ENCODE measurements at places on chromosomes 13 and 19.

DNA sequence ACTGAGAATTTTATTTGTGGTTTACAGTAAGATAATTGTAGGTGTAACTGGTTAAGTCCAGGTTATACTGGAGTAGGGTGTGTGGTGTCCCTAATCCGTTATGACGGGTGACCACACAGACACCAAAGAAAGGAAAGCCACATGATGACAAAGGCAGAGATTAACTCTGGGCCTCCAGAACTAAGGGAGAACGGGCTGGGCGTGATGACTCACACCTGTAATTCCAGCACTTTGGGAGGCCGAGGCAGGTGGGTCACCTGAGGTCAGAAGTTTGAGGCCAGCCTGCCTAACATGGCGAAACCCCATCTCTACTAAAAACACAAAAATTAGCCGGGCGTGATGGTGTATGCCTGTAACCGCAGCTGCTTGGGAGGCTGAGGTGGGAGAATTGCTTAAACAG lies 10.2 kb upstream of the FUT2 start:
- DNase-seq: no peak

DNA sequence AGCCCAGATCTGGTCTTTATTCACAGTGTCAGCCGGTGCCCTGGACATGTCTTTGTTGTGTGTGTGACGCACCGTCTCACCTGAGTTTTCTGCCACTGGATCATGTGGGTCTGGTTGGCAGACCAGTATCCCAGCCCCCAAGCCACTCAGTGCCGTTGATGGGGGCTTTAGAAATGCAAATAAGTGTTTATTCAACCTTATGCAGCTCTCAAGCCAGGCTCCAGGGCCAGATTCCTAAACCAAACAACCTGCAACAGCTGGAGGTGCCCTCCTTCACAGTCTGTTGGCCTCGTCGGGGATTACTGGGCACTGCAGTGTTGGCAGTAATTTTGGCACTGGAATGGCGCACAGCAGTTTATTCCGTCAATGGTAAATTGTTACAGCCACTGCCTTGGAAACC lies 21.6 kb downstream of the FAM124A start:
- DNase-seq: no peak

- no peak for DNase-seq
These were observed 906.3 kb downstream of the PCDH9 start for GRCh38 chr13:66323745-66324347.

DNA sequence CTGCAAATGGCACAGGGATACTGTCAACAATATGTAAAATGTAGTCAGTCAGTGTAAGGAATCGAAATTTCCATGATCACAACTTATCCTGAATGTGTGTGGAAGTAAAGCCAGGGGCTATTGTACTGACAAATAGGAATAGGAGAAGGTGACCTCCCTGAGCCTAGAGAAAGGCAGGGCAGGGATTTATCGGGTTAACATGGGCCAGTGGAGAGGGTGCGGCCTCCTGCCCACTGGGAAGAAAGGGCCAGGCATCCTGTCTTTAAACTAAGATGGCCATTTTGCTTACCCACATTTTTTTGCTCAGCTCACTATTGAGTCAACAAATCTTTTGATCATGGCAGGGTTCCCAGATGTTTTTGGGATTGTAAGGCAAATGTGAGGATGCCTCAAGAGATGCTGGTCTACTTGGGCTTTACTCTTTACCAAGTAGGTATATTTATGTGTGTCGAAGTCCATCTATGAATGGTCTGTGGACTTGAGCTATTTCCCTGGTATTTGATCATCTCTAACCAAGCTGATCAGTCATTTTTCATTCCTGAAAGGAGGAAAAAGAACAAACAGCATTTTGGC lies 116.6 kb upstream of the RNF113B start:
- peak; percentile 33 for DNase-seq

GRCh38 chr13:59641261-59641660 lies 522.5 kb downstream of the DIAPH3 start:
- DNase-seq: no peak

GRCh38 chr13:48234566-48235340 lies 1.7 kb downstream of the ITM2B start:
- no peak for DNase-seq

- DNase-seq: no peak
These were observed 129.2 kb downstream of the PAN3 start for GRCh38 chr13:28267497-28267896.

DNA sequence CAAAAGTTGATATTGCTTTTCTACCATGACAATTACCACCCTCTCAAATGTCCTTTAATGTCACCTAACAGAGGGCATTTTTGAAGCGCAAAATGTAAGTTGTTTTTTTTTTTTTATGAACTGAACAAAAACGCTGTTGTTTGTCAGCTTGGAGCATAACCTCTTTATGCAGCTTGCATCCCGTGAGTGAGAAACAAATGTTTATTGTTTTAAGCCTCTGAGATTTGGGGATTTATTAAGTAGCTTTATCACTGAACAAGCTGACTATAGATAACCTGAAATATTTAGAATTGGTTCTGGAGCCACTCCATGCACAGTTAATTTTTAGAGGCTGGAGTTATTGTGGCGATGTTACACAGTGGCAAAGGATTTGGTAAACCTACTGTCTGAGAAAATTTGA lies 80.1 kb upstream of the ATXN8OS start:
- DNase-seq: no peak

DNA sequence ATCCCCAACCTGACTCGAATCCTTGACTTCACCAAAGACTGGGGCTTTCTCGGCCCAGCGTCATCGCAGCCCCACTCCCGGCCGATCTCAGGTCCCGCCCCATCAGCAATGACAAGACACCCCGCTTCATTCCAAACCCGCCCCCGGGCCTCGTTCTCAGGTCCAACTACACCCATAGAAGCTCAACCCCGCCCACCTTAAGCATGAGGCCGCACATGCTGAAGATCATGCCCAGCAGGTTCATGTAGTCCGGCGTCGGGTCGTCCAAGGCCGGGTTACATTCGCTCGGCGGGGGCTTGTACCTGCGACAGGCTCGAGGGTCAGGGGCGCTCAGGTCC lies 2.3 kb downstream of the WDR83 start:
- peak; percentile 78 for DNase-seq

DNA sequence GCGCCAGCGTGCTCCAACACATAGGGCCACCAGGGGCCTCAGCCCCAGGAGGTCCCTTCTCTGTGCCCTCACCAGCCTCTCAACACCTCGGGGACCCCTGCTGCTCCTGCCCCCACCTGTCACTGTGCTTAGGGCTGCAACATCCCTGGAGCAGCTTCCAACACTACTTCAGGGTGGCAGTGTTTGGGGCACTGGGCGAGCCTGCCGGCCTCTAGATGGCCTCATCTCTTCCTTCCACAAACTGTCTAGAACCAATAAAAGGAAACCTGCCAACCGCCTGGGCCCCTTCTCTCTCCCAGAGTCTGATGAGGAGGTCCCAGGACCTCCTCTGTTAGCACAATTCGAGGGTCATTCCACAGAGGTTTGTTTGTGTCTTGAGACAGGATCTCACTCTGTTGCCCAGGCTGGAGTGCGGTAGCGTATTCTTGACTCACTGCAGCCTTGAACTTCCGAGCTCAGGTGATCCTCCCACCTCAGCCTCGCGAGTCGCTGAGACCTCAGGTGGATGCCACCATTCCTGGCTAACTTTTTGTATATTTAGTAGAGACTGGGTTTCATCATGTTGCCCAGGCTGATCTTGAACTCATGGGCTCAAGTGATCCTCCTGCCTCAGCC lies 10.1 kb upstream of the SHD start:
- DNase-seq: no peak

- DNase-seq: peak; percentile 70
These were observed 8.3 kb downstream of the TEKTIP1 start for GRCh38 chr19:3547301-3547731.

GRCh38 chr13:39273953-39274738 lies 235.9 kb downstream of the NHLRC3 start:
- no peak for DNase-seq
